ENCODE measurements at places on chromosomes 2 and 18.
A peak's percentile ranks its signal among the peaks of the same experiment; 100 is the strongest.

DNA sequence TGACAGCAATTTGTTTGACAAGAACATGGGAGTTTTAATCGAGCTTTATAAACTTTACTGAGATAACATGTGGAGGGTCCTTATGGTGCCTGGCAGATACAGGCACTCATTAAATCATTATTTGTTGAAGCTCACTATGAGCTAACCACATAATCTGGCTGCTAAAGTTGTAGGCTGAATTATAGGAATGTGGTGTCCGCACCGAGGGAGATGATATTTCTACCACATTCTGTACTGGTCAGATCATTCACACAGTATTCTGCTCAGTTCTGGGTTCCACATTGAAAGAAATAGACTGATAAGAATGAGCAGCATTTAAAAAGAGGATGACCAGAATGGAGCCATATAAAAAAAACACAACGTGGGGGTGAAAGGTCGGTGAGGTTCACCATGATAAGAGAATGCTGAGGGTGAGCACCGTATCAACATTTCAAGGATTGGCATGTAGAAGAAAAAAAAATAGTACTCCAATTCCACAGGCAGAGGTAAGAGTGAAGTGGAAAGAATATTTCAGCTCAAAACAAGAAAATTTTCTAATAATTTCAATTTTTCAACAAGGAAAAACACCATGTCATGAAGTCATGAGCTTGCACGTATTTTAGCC is 54.4 kb downstream of the TMEFF2 start:
- no peak for DNase-seq

GRCh38 chr2:2926009-2926857 is 451.4 kb downstream of the EIPR1 start:
- DNase-seq: no peak

DNA sequence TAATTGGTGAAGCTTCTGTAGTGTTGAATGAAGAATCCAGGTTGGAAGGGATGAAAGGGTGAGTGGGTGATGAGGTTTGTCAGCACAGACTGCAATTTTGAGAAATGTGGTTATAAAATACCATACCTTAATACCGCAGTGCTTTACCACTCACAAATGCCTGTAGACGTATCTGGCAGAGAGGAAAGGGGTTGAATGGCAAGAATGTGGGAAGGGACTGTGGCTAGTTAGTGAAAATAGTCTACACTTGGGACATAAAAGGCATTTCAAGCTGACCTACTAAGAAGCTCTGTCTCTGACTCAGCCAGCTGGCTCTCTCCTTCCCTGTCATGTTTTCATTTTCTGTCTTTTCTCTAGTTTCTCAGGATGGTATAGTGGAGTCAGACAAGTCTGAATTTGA is 25.1 kb downstream of the CDK15 start:
- DNase-seq: no peak

- DNase-seq: no peak
Measured at GRCh38 chr18:56148373-56148772, 490.0 kb downstream of the TXNL1 start.

DNA sequence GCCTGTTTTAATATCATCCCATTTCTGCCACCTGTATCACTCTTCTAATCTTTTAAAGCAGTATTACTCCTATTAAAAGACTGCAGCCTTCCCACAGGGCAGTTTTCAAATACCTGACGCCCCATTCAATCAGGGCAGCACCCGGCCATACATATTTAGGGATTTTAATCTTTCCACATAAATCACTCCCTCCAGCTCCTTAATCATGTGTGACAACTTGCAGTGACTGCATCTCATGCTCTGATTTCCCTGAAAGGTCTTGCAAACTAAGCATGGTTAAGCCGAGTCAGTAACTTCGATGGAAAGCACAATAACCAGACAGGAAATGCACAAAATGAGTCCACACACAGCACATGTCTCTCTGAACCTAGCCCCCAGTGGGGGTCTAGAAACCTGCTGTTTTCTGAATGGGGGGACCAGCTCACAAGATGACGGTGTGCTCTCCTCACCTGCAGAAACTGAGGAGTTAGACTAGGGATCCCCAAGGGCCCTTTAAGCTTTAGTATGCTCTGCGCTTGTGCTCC is 116.9 kb upstream of the CREB1 start:
- no peak for DNase-seq

GRCh38 chr2:96175951-96176350 is 30.7 kb upstream of the DUSP2 start:
- no peak for DNase-seq

DNA sequence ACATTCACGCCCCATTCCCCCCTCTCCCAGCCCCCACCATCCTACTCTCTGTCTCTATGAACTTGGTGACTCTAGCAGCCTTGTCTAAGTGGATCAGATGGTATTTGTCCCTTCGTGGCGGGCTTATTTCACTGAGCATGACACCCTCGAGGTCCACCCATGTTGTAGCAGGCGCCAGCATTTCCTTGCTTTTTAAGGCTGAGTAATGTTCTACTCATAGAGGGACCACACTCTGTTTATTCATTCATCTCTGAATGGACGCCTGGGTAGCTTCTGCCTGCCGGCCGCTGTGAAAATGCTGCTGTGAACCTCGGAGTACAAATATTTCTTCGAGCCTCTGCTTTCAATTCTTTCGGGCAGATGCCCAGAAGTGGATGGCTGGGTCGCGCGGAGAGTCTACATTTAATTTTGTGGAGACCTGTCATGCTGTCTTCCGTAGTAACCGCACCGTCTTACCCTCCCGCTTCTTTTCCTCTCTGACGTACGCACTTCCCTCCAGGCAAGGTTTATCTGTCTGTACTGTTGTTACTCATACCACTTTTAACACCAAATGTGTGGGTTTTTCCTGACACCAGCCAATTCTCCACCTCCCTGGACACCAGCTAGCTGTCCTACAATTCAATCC is 5.6 kb downstream of the CROCC2 start:
- no peak for DNase-seq

DNA sequence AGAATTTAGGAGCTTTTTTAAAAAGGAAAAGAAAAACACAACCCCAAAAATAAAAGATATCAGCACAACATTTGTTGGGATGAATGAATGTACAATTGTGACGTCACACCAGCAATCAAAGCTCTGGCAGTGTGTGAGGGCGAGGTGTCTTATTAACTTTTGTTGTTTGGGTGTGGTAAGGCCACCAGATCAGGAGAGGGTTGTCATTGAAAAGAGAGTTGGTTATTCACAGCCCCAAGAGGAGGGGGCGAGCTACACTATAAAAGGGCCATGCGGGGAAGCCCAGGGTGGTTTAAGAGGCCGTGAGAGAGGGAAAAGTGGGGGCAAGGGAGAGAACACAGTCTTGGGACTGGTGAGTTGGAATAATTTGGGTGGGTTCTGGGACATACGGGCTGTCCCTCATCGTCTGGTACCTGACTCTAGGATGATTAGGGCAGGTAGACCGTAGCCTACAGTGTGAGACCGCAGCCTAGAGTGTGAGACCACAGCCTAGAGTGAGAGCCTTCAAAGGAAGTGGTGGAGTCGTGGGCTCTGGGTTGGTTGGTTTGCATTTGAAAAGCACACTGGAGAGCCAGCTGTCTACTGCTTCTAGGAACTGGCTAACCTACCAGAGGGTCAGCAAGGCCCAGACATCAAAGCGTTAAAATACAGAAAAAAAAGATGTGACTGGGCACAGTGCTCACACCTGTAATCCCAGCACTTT is 128.4 kb downstream of the INO80D start:
- no peak for DNase-seq

- no peak for DNase-seq
Measured at GRCh38 chr2:38074058-38074763, 1.7 kb downstream of the CYP1B1 start.

DNA sequence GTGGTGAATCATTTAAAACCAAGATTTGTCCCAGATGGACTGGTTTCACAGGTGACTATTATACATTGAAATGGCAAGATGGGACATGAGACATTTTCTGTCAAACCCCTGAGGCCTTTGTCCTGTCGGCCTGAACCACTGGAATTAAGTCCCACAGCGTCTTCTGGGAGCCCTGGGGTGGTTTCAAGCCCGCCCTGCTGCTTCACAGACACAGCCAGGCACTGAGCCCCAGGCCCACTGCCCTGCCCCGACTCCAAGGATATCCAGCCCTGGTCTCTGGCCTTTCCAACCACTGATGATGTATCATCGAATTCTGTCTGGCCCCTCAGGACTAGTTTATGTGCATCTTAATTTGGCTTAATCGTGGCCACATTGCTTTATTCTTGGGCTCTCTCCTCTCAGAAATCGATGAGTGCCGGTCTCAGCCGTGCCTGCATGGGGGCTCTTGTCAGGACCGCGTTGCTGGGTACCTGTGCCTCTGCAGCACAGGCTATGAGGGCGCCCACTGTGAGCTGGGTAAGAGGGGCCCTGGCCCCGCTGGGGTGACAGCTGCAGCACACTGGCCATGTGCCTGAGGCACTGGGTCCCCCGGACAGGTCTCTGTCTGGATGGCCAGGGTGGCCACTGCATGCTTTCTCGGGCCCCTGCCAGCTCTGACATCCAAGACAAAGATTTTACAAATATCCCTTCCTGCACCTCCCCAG is 39.5 kb downstream of the MTERF4 start:
- no peak for DNase-seq

- peak; percentile 6 for DNase-seq
Measured at GRCh38 chr2:215680605-215681598, 245.0 kb upstream of the FN1 start.

- DNase-seq: no peak
Measured at GRCh38 chr2:180709392-180710145, 270.8 kb upstream of the UBE2E3 start.

DNA sequence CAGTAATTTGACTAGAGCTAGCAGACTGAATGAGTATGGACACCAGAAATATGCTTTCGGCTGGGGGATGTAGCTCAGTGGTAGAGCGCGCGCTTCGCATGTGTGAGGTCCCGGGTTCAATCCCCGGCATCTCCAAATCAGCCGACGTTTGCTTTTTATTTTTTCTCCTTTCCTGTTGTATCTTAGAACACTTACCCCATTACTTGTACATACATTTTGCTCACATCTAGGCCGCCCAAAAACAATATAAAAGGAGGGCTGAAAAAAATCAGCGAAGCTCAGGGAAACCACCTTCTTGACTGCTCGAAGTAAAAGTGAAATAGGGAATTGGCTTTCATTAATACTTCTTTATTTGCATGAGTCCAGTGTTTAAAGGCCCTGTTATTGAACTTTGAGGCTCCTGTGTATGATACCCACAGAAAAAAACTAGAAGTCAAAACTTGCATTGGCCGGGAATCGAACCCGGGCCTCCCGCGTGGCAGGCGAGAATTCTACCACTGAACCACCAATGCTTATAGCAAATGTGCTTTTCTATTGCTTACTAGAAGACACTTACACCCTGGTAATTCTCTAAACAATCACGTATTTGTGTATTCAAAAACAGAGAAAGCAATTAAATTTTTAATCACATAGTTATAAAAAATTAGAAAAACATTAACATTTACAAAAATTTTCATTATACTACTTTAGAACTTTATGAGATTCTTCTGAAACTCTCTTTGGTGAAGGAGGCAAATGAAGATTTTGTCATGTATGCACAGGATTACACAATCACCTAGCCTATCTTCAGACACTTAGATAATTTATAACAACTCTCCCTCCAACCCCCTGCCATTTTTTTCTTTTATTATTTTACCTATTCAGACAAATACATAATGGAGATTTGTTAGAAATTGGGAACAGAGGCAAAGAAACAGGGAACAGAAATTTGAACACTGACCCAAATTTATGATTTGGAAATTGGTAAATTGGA is 35.2 kb upstream of the GPD2 start:
- peak; percentile 75 for DNase-seq

DNA sequence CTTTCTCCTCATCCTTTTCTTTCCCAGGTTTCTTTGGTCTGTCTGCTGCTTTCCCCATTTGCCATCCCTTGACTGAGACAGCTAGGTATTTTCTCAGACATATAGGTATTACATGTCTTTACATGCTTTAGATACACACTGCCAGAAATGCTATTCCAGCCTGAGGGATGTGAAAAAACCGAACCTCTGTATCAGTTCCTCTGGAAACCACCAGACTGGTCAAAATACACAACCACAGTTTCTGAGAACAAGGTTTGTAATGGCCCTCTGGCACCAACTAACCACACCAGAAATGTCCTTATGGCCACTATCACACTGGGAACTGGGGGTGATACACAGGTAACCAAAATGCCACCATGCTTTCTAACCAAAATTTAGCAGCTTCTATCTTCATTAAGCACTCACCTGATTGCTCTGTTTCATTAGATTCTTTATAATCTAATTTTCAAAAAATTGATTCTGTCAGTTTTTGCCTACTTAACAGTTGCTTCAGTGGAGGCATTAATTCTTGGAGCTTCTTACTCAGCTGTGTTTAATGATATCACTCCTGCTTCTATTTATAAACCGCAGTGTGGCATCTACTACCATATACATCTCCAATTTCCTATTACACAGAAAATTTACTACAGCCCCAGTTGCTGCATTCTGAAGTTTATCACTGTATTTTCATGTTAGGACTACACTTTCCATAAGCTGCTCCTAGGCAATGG is 243.5 kb downstream of the WDPCP start:
- DNase-seq: no peak

- DNase-seq: no peak
Measured at GRCh38 chr2:170512266-170512665, 202.9 kb upstream of the SP5 start.

DNA sequence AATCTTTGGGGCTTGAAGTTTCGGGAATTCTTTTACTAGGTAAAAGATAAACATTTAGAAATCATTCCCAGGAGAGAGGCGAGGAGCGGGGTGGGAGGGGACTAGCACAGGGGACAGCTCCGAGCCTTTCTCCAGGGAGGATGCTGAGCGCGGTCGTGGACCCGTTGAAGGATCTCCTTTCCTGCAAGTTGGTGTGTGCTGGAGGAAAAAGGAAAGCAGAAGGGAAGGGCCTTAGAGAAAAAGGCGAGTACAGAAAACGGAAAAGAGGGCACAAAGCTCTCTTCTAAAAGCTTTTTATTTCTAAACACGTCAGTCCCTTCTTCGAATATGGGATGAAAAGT is 640 bp downstream of the SLC39A6 start:
- no peak for DNase-seq

DNA sequence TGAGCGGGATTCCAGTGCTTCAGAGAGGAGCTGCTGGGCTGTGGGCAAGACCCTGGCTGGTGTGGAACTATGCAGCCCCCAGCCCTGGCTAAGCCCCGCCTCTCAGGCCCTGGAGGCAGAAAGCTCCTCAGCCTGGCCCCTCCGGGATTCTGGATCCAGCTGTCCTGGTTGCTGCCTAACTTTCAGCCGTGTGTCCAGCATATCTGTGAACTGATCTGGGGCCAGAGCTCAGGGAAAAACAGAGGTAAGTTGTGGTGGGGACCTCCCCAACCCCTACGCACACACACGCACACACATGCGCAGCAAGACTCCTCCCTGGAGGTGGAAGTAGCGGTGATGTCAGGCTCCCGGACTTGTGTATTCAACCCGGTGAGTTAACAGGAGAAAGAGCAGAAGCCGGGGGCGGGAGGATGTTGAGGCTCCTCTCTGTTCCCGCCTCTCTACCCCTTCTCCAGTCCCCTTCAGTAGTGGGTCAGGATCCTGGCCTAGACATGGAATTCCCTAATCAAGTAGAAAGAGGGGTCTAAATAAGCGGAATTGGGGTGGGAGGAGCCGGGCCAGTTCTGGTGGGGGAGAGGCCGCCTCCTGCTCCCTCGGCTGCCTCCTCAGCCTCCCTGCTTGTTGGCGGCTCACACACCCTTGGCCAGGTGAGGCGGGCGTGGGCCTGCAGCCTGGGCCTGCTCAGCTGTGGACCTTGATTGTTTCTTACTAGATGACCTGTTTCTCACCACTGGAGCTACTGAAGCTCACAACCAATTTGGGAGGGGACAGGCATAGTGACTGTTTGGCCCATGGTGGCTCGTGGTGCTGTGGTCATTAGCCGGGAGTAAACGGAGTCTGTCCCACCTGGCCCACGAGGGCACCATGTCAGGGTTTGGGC is 33.4 kb downstream of the SIX2 start:
- no peak for DNase-seq

- no peak for DNase-seq
Measured at GRCh38 chr2:198314559-198315153, 510.3 kb downstream of the PLCL1 start.

All from KG1 (cell line).